Right renal cortex interstitium (tissue), 3 donors: ENCODE measurements at places on chromosomes 2 and 18.

GRCh38 chr18:74597034-74597661 is 522 bp upstream of the ZNF407 start:
- DNase-seq = no peak

DNA sequence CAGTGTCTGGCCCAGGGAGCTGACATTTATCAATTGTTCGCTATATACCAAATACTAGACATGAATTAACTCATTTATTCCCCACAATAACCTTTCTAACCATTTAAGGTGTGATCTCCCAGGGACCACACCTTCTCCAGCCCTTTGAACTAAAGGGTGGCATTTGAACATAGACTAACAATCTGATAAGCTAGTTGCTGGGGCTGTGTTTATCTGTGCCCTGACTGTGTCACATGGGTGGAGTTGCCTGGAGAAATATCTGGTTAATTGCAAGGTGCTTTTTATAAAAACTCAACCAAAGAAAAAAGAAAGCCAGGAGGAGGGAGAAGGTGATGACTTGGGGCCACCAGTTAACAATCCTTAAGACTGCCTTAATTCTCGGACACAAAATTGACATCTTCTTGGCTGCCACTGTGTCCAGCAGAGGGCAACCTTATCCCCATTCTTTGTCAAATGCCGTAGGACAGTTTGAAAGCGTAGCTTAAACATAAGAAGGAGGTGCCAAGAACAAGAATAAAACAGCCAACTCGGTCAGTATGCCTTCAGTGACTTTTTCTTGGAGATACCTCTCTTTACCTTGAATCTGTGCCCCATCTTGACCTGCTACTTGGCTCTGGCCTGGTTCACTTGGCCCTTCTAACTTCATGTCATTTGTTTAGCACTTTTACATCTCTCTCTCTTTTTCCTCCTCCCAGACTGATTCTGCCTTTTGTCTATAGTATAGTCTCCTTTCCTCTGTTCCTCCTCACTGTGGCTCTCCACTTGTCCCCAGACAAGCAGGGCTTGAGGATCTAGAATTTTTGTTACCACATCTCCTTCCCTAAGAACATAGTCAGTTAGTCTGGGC is 183.4 kb downstream of the MYO3B start:
- peak; percentile 27 for DNase-seq

- DNase-seq = no peak
Measured at GRCh38 chr2:174340400-174341292, 5.9 kb downstream of the SP9 start.

- no peak for DNase-seq
Measured at GRCh38 chr18:46320297-46320696, 216.1 kb downstream of the HAUS1 start.

- DNase-seq = no peak
Measured at GRCh38 chr2:208179028-208179609, 10.7 kb downstream of the C2orf80 start.

DNA sequence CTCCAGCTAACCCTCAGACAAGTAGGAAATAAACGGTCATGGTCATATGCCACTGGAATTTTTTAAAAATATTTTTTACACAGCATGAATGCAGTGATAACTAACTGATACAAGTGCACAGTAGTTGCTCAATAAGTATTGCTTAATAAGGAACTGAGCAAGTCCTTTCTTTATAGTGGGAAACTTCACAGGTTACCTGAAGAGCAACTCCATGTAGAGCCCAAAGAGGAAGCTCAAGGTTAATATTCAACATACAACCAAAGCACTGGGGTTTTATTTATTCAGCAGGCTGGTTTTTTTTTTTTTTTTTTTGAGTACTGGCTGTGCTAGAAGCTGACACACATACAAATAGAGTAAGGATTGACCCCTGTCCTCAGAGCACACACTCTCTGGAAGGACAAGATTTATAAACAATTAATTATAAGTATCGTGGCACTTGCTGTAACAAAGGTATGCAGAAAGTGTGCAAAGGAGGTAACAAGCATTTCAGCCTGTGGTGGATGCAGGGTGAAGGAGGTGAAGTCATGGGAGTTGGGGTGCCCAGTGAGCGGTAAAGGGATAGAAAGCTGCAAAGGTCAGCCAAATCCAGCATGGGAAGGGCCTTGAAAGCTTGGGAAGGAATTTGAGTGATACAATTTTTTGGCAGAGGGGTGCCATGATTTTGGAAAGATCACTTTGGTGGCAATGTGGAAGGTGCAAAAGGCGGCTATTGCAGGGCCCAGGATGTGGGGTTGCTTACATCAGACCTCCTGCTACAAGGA is 52.7 kb downstream of the ATOH8 start:
- DNase-seq = no peak

GRCh38 chr18:76496194-76496890 is 1.3 kb upstream of the ZNF516 start:
- no peak for DNase-seq

- no peak for DNase-seq
Measured at GRCh38 chr2:86015006-86015405, 90.7 kb downstream of the POLR1A start.

GRCh38 chr18:70221156-70221914 is 15.8 kb upstream of the RTTN start:
- DNase-seq = no peak

GRCh38 chr2:39821871-39822270 is 42.8 kb upstream of the THUMPD2 start:
- no peak for DNase-seq

- DNase-seq = no peak
Measured at GRCh38 chr18:3721771-3722648, 272.0 kb downstream of the TGIF1 start.

- no peak for DNase-seq
Measured at GRCh38 chr2:158644139-158644538, 151.0 kb upstream of the DAPL1 start.

DNA sequence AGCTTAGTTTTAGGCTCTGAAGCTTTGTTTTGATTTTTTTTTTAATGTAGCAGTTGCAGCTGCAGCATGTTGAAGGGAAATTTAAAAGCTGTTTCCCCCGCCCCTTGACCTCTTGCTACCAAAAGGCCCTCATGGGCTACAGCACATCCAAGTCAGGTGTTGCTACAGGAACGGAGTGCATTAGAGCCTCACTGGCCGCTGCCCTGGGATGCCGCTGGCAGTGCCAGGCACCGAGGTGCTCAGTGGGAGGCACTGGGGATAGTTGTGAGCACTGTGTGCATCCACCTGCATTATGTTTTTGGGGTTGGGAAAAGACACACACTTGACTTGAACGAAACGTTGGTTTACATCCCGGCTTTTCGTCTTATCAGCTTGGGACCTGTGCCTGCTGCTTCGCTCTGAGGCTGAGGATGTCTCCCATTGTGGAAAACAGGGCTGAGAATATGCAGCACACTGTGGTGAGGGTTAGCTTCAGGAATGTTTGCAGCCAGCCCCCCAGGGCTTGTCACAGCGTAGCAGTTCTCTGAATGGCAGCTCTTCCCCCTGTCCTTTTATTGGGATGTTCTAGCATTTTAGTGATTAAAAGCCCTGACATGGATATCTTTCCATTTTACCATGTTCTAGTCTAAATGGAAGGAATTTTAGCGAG is 24.1 kb downstream of the DCDC2C start:
- no peak for DNase-seq

- DNase-seq = no peak
Measured at GRCh38 chr2:118091631-118092030, 3.4 kb downstream of the INSIG2 start.

DNA sequence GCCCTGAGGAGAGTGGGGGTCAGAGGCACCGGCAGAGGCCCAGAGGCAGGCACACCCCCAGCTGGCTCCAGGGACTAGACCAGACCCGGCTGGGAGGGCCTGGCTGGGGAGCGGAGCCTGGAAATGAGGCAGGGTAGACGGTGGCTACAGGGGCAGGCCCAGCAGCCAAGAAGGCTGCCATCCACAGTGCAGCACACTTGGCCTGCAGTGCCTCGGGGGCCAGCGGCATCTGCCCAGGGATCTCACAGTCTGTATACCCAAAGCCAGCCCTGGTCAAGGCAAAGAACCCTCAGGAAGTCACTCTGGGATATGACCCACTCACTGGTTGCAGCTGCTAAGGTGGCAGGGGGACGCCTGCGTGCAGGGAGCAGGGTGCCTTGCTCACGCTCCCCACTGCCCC is 17.8 kb downstream of the PER2 start:
- no peak for DNase-seq

- no peak for DNase-seq
Measured at GRCh38 chr2:62325398-62325797, 129.5 kb downstream of the B3GNT2 start.

DNA sequence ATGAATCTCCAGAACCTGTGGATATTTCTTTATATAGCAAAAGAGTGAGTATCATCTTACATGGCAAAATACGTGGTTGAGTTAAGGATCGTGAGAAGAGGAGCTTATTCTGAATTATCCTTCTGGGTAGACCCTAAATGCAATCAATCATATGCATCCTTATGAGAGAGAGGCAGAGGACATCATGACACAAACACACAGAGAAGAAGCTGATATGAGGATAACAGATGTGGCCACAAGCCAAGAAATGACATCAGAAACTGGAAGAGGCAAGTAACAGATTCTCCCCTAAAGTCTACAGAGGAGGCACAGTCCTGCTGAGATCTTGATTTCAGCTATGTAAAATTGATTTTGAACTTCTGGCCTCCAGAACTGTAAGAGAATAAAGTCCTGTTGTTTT is 730.2 kb upstream of the ZNF804A start:
- no peak for DNase-seq

- DNase-seq = no peak
Measured at GRCh38 chr2:67994716-67995115, 68.1 kb downstream of the C1D start.

GRCh38 chr2:109117780-109118179 is 11.2 kb upstream of the SH3RF3 start:
- DNase-seq = no peak

DNA sequence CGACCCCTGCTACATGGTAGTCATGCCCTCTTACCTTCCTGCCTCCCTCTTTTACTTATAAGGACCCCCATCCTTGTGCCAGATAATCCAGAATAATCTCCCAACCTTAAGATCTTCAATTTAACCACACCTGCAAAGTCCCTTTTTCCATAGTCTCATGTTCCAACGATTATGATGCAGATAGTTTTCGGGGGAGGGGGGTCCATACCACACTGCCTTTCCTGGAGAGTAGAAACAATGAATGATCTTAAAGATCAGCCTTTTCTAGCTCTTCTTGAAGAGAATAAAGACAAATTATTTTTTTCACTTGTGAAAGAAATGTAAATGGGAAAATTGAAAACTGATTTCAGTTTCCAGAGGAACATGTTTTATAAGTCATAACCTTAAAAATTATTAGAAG is 4.3 kb upstream of the FAM98A start:
- no peak for DNase-seq

GRCh38 chr2:101479328-101479727 is 4.4 kb upstream of the RFX8 start:
- DNase-seq = no peak

DNA sequence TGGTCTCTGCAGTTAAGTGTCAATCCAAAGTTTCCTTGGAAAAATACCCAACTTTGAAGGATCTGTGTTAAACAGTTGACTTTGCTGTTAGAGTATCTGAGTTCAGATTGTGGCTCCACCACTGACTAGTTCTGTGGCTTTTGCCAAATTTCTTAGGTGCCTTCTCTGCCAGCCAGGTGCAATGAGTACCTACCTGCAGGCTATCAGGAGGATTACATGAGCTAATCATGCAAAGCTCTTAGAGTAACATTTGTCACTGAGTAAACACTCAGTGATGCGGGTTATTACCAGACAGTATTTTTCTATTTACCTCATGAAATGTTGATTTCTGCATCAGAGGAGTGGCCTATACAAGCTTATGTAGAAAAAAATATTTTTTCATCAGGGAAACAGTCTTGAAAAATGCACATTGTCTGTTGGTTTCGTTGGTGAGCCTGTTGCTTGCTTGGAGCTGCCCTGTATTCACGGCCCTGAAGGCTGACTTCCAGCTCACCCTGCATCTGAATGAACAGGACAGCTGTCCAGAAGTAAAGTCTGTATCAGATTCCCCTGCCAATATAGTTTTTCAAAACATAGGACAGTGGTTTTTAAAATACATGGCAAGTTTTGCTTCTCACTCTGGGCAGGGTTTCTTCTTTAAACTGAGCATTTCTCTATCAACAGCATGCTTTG is 235.1 kb downstream of the CDCA7 start:
- no peak for DNase-seq

DNA sequence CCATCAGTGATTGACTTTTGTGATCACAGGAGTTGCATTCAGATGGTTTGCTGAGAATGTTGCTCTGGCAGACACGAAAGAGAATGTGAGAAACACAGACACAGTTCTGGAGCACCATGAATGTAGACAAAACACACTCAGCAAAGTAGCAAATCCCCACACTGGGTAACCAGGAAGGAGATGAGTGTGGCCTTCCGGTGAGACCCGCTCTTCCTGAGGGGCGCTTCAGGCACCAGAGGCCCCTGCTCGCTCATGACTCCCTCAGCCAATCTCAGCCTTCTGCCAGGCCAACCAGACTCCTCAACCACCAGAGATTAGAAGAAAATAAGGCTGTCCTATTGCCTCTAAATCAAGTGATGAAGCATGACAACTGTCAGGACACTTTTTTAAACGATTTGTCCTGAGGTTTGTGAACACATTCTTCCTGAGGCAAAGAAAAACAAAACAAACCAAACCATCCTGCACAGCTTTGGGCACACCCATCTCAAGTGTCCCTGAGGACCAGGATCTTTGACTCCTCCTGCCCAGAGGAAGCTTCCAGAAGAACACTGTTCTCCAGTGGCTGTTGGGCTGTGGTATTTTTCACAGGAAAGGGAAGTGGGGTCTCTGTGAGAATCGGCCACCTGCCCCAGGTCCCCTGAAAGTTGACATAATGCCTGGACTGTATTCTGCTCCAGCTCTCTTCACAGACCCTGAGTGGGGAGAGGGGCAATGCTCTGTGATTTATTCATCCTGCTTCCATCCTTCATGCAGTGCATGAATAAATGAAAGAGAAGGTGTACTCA is 152.8 kb downstream of the BCL11A start:
- no peak for DNase-seq

DNA sequence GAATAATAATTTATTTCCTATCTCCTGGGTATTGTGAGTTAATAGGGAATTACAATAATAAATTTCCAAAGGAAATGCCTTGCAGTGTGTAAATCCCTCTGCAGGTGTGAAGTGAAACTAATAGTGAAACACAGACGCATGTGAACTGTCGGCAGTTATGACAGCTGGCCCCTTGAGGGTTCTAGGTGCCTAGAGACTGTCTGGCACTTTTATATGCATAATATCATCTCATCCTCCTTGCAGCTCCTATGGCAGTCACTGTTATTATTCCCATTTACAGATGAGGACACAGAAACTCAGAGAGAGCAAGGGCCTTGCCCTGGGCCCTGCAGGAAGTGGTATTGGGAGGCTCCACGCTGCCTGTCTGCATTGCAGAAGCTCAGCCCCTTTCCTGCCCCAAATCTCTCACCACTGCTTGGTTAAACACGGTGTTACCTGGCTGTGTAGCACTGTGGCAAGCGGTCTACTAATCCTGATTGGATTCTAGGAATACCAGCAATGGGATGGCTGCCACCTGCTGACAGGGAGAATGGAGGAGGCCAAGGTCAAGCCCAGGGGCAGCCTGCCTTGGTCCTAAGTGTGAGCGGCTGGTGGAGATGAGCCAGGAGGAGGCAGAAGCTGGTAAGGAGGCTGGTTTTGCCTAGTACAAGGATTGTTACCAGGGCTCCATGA is 32.8 kb upstream of the ACKR3 start:
- DNase-seq = no peak
